ENCODE measurements at places on chromosomes 12 and 14.
A peak's percentile ranks its signal among the peaks of the same experiment; 100 is the strongest.

DNA sequence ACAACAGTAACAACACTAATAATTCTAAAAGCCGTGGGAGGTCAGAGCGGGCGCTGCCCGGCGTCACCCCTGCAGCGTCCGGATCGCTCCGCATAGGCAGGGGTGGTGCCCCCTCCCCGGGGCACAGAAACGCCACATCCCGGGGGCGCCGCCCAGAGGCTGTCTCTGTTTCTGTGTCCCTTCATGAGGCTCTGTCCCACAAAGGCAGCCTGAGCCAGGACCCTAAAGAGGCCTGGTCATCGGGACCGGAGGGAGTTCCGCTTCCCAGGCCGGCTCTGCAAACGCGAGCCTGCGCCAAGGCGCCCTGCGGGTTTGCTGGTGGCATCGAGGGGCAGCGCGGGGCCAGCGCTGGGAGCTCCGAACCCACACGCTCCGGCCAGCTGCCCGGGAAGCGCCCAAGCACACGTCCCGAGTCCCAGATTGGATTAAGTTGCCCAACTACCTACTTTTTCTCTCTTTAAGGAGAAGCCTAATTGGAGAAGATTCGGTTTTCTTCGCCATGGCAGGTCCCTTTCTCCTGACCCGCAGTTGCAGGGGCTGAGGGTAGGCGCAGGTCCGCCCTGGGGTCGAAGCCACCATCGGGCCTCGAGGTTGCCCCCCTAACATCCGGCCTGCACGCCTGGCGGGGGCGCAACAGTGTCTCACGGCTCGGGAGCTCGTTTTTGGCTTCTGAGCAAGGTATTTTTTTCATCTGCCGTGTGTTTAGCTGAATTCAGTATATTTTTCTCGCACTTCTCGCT, 421.7 kb downstream of the VRK1 start:
- H3K4me1 ChIP-seq = no peaks in the 10 kb centered on the region
- peaks cover 8% of the 10 kb centered on the region for H3K27me3 ChIP-seq
- H3K27ac ChIP-seq = no peak overlapping the region
- H3K4me3 ChIP-seq = no peak overlapping the region

GRCh38 chr12:1502831-1503230, 91.5 kb downstream of the FBXL14 start:
- no peaks in the 10 kb centered on the region for H3K36me3 ChIP-seq
- H3K27ac ChIP-seq = no peak overlapping the region
- H3K27me3 ChIP-seq = no peaks in the 10 kb centered on the region

DNA sequence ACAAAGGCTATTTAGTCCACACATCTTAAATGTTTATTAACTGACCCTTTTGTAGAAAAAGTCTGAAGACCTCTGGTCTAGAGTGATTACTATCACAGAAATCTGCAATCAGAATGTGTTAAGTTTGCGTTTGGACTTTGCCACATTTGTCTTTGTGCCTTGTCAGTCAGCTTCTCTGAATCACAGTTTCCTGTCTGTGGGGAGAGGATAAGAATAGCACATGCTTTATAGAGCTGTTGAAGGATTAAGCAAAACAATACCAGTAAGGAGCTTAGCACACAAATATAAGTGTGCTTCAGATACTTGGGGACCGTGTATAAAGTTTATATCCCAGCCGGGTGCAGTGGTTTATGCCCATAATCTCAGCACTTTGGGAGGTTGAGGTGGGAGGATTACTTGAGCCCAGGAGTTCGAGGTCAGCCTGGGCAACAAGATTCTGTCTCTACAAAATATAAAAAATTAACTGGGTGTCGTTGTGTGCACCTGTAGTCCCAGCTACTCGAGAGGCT, 63.0 kb upstream of the BTG1 start:
- H3K4me3 ChIP-seq = no peak overlapping the region
- H3K36me3 ChIP-seq = no peaks in the 10 kb centered on the region
- no peaks in the 10 kb centered on the region for H3K27me3 ChIP-seq
- DNase-seq = no peak
- no peak overlapping the region for H3K27ac ChIP-seq

DNA sequence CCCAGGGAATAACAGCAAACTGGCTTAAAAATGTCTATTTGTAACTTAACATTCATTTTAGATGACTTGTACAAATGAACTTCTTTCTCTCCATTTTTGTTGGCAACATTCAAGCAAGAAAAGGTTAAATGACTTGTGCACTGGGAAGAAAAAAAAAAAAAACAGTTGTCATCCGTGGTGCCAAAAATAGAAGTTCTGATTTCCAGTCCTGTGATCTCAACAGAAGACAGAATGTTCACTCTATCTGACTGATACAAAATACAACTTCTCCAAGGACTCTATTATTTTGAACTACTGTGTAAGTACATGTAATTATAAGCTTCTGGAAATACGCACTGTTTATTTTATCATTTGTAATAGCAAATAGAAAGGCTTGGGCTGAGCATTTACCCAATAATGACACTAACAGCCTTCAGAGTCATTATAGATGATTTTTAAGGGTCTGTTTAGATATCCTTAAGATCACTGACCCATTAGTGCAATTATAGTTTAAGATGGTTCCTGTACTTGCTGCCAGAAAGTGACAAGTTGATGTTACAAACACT, 59.9 kb downstream of the LIN7A start:
- H3K27me3 ChIP-seq = peaks cover 17% of the 10 kb centered on the region
- no peaks in the 10 kb centered on the region for H3K36me3 ChIP-seq
- peak; percentile 72 for DNase-seq

GRCh38 chr12:123388951-123389559, 5.1 kb downstream of the KMT5A start:
- H3K4me3 ChIP-seq = peak overlapping the region; percentile 82
- H3K36me3 ChIP-seq = peaks cover 22% of the 10 kb centered on the region
- no peak for DNase-seq
- H3K27ac ChIP-seq = peak overlapping the region; percentile 82

GRCh38 chr14:74649167-74649566, 37.1 kb upstream of the LTBP2 start:
- H3K27me3 ChIP-seq = no peaks in the 10 kb centered on the region
- no peak overlapping the region for H3K27ac ChIP-seq
- no peak overlapping the region for H3K4me3 ChIP-seq
- no peak for DNase-seq
- no peaks in the 10 kb centered on the region for H3K4me1 ChIP-seq

DNA sequence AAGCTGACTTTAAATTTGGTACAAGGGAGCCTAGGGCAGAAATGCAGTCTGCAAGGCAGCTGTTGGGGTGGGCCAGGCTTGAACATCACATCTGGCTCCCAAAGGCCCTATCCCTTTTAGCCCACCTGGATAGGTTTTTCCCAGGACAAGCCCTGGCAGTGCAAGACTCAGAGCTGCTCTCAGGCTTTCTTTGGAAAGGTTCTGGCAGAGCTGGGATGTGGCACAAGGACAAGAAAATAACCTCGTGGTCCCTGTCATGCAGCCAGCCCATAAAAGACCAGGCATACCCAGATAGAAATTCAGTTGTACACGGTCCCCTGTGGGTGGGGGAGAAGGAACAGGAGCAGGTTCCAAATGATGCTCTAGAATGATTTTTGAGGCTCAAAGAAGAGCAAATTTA, 206.9 kb downstream of the TTC7B start:
- no peak overlapping the region for H3K4me3 ChIP-seq
- no peaks in the 10 kb centered on the region for H3K36me3 ChIP-seq
- H3K27me3 ChIP-seq = no peaks in the 10 kb centered on the region
- H3K4me1 ChIP-seq = peaks cover 7% of the 10 kb centered on the region

- H3K4me3 ChIP-seq = no peak overlapping the region
- H3K27me3 ChIP-seq = no peaks in the 10 kb centered on the region
- no peak overlapping the region for H3K27ac ChIP-seq
- no peaks in the 10 kb centered on the region for H3K36me3 ChIP-seq
Measured at GRCh38 chr12:50545786-50546185, 41.0 kb downstream of the DIP2B start.

GRCh38 chr12:57148469-57149244, 1.2 kb upstream of the LRP1-AS start:
- peaks cover 15% of the 10 kb centered on the region for H3K36me3 ChIP-seq
- peak overlapping the region; percentile 68 for H3K27ac ChIP-seq
- H3K27me3 ChIP-seq = no peaks in the 10 kb centered on the region
- no peak overlapping the region for H3K4me3 ChIP-seq

GRCh38 chr14:92514844-92515514, 1.4 kb downstream of the RIN3 start:
- no peaks in the 10 kb centered on the region for H3K36me3 ChIP-seq
- H3K4me3 ChIP-seq = peak overlapping the region; percentile 84
- H3K27me3 ChIP-seq = no peaks in the 10 kb centered on the region
- DNase-seq = no peak

- peaks cover 14% of the 10 kb centered on the region for H3K36me3 ChIP-seq
- peaks cover 39% of the 10 kb centered on the region for H3K4me1 ChIP-seq
- H3K4me3 ChIP-seq = peak overlapping the region; percentile 76
- no peak for DNase-seq
Measured at GRCh38 chr14:73713206-73713802, 880 bp downstream of the PNMA1 start.

DNA sequence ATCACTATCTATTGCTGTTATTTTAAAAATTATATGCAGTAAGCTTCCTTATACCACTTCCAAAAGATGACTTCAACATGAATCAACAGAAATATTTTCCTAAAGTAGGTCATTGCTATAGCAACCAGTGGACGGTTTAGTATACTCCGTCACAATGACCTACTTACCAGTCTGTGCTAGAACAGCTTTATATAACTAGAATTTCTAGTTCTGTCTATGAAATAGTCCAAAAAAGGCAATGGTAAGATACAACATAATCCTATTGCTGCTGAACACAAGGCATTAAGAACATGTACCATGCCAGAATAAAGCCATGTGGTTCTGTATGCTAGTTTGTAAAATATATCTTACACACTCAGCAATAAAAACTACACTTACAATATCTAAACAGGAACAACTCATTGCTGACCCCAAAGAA, 40.7 kb upstream of the MTERF2 start:
- H3K27me3 ChIP-seq = no peaks in the 10 kb centered on the region
- no peaks in the 10 kb centered on the region for H3K36me3 ChIP-seq
- peaks cover 2% of the 10 kb centered on the region for H3K4me1 ChIP-seq
- H3K4me3 ChIP-seq = no peak overlapping the region
- H3K27ac ChIP-seq = peak overlapping the region; percentile 60
- peak; percentile 31 for DNase-seq

DNA sequence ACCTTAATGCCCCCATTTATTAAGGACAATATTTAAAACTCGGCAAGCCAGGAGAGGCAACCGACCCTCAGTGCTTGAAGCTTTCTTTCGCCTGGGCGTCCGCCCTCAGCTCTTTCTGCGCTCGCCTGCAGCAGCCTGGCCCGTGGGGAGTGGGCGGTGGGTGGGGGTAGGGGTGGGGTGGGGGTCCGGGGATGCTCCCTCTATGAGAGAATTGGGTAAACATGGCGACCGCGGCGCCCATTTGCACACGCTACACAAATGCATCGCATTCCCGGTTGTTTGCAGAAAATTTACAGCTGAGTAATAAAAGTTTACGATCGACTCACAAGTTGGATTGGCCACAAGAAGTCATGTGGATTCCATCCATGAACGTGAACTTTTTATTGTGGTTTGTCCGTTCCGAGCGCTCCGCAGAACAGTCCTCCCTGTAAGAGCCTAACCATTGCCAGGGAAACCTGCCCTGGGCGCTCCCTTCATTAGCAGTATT, 7.7 kb downstream of the HOXC8 start:
- DNase-seq = no peak
- H3K27me3 ChIP-seq = peaks cover 69% of the 10 kb centered on the region
- H3K4me1 ChIP-seq = peaks cover 13% of the 10 kb centered on the region
- H3K27ac ChIP-seq = no peak overlapping the region

DNA sequence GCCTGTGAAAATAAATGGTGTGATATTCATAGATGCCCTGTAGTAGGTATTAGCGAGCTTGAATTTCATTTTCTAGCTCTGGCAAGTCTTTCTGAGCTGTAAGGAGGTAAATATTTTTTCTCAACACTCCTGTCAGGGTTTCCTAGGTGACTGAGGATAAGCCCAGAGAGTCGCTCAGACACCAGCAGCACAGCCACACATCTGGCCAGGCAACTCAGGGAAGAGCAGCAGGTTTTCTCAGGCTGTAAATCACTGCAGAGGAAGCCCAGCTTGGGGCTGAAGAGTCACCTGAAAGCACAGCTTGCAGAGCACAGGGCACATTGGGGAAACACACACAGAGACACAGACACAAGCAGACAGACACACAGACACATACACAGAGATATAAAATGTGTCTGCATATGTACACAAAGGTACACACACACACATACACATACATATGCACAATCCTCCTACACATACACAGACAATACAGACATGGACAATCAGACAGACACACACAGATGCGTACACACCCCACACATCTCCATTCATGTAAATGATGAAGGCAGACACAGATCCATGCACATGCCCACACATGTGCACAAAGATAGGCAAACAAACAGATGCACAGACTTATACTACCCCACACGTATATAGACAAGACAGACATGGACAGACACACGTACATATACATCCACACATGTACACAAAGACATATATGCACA, 232.0 kb upstream of the TMTC1 start:
- DNase-seq = no peak
- no peaks in the 10 kb centered on the region for H3K27me3 ChIP-seq
- peaks cover 11% of the 10 kb centered on the region for H3K4me1 ChIP-seq

DNA sequence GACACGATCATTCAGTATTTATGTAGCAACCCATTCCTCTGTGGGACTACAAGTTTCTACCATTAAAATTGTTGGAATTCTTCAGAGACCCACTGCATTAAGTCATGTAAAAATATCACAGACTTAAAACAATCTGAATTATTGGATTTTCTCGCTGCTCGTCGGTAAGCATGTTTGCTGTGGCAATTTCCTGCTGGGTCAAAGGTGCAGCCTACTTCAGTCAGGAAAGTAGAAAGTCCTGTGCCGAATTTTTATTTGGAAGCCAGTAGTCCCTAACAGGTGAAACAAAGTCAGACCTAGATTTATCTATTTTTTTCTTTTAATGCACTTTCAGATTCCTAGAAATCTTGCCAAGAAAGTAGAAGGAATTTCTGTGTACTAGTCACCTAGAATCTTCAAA, 110.4 kb upstream of the MYL2 start:
- no peak overlapping the region for H3K4me3 ChIP-seq
- H3K27ac ChIP-seq = no peak overlapping the region
- H3K27me3 ChIP-seq = peaks cover 71% of the 10 kb centered on the region
- H3K4me1 ChIP-seq = no peaks in the 10 kb centered on the region
- DNase-seq = no peak

- no peaks in the 10 kb centered on the region for H3K36me3 ChIP-seq
- H3K27me3 ChIP-seq = no peaks in the 10 kb centered on the region
- H3K4me1 ChIP-seq = no peaks in the 10 kb centered on the region
- DNase-seq = no peak
- H3K4me3 ChIP-seq = no peak overlapping the region
Measured at GRCh38 chr12:84973026-84973425, 60.4 kb upstream of the SLC6A15 start.

DNA sequence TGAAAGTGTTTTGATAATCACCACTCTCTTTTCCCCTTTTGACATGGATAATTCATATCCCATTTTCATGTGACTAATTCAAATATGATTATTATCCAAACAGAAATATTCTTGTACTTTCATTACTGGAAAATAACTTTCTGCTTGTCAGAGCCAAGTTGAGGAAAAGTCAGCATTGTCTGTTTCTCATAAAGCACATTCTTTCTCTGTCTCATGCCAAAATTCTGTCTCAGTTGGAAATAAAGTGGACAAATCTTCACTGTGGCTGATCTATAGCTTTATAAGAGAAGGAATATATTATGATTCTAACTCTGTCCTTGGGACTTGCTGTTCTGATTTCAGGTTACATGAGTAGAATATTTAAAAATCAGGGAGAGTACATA, 22.7 kb upstream of the PRICKLE1 start:
- DNase-seq = no peak
- no peak overlapping the region for H3K4me3 ChIP-seq
- no peak overlapping the region for H3K27ac ChIP-seq
- H3K36me3 ChIP-seq = no peaks in the 10 kb centered on the region
- H3K4me1 ChIP-seq = no peaks in the 10 kb centered on the region

- DNase-seq = peak; percentile 78
- no peak overlapping the region for H3K27ac ChIP-seq
- no peaks in the 10 kb centered on the region for H3K36me3 ChIP-seq
- no peak overlapping the region for H3K4me3 ChIP-seq
- H3K27me3 ChIP-seq = no peaks in the 10 kb centered on the region
- no peaks in the 10 kb centered on the region for H3K4me1 ChIP-seq
Measured at GRCh38 chr12:126337556-126338441, 1272.6 kb downstream of the AACS start.

All from lung (tissue), 17 donors.